ENCODE measurements at places on chromosomes 3 and 15.
A peak's percentile ranks its signal among the peaks of the same experiment; 100 is the strongest.

DNA sequence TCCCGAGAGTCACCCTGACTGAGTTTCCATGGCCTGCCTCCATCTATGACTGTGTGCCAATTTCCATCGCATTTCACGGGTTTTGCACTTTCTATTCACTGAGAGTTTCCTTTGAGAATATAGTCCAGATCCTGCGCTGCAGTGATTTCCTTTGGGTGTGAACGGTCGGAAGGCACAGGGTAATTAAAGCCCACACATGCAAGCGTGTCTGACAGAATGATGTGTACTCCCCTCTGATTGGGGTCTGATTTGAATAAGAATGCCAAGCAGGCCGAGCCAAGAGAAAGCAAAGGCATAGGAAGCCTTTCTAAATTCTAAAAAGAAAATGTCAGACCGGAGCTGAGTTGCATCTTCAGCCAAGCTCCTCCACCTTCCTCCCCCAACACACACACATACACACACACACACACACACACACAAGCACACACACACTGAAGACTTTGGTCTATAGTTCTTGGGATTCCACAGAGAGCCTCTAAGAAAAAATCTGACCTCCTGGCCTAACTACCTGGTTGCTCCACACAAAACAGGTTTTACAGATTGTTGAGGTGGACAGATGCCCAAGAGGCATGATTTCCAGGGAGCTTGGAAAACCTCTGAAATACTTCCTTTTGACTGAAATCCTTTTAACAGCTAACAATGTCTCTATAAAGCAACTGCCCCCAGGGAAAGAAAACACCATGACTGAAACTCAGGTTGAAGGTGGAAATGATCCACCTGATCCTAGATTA is 59.7 kb upstream of the LRRN1 start:
- DNase-seq = no peak

- no peak for DNase-seq
Observed at GRCh38 chr3:5020242-5020722, 41.0 kb downstream of the BHLHE40 start.

GRCh38 chr3:128256131-128256530 is 102.8 kb downstream of the EEFSEC start:
- no peak for DNase-seq

- DNase-seq = no peak
Observed at GRCh38 chr3:13063225-13063624, 10.0 kb downstream of the IQSEC1 start.

DNA sequence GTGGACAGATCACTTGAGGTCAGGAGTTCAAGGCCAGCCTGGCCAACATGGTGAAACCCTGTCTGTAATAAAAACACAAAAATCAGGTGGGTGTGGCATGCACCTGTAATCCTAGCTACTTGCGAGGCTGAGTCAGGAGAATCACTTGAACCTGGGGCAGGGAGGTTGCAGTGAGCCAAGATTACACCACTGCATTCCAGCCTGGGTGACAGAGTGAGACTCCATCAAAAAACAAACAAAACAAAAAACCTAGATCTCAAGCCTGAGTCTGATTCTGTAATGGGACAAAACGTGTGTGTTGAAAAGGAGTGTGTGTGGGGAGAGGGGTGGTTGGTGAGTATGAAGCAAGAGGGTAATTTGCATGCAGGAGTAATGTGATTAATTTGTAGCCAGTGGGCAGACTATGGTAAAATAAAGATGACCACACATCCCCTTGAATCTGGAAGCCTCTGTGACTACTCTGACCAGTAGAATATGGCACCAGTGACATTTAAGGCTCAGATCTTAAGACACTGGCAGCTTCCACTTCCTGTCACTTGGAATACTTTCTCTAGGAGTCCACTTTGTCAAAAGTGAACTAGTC is 18.4 kb upstream of the OPA1 start:
- DNase-seq = no peak

DNA sequence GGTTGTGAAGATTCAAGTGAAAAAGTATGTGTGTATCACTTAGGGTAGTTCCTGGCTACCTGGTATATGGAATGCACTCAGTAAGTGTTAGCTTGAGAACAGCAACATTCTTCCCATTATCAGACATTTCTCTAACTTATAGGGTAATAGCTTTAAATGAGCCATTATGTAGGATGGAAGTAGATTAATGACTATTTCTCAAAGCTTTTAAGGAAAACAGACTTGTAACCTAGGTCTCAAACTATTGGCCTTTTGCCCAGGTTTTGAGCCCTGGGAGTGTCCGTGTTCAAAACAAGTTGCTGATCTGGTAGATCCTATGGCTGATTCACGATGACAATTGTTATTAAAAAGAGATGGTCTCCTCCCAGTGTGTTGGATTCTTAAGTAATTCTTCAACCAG is 129.1 kb upstream of the UMPS start:
- DNase-seq = no peak

GRCh38 chr3:196666001-196666867 is 26.7 kb downstream of the NRROS start:
- peak; percentile 83 for DNase-seq

GRCh38 chr15:73244333-73244732 is 124.4 kb downstream of the HCN4 start:
- DNase-seq = peak; percentile 35
